ENCODE measurements at places on chromosomes 2 and 18. TPM values are rescaled to one million over a fixed set of nuclear protein-coding genes. Genes with fewer than 3 reads are reported as not detected.

GRCh38 chr2:131475831-131476230, at the start of gene TUBA3D:
Gene TUBA3D (plus strand): TSS chr2:131476119. CDS start chr2:131476200, 81 bp downstream.
- H3K27ac ChIP-seq, result no peak within 1 kb of the TSS
- no peaks in the 10 kb centered on the region for H3K27me3 ChIP-seq
- H3K4me3 ChIP-seq, result no peak within 1 kb of the TSS
- DNase-seq, result no peak
- H3K36me3 ChIP-seq, result no peaks in the 10 kb centered on the region

The XDH gene
- 94.4 TPM for total RNA-seq

DNA sequence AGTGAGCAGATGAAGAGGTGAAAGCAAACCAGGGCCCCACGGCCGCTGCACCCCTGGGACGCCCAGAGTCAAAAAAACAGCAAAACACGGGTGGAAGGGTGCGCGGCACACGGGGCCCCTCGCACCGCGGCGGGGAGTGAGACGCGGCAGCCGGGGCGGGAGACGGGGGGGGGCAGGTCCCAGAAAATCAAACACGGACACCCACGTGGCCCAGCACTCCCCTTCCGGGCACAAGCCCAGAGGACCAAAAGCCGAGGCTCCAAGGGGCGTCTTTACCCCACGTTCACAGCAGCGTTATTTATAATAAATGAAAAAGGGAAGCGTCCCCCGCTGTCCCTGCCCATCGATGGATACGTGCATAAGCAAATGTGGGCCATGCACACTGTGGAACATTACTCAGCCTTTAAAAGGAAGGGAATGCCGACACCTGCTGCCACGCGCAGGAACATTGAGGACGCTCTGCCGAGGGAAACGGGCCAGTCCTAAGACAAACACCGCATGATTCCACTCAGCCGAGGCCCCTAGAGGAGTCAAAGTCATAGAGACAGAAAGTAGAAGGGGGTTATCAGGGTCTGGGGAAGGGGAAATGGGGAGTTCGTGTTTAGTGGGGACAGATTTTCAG, 677 bp upstream of the COPS9 start:
- H3K4me3 ChIP-seq, result peak overlapping the region; percentile 97
- DNase-seq, result peak; percentile 37
- peaks cover 7% of the 10 kb centered on the region for H3K4me1 ChIP-seq
- H3K36me3 ChIP-seq, result no peaks in the 10 kb centered on the region
- H3K27me3 ChIP-seq, result no peaks in the 10 kb centered on the region

GRCh38 chr2:215104226-215104625, 34.2 kb downstream of the ABCA12 start:
- H3K36me3 ChIP-seq, result no peaks in the 10 kb centered on the region
- H3K27ac ChIP-seq, result no peak overlapping the region
- DNase-seq, result no peak
- no peak overlapping the region for H3K4me3 ChIP-seq
- no peaks in the 10 kb centered on the region for H3K4me1 ChIP-seq

DNA sequence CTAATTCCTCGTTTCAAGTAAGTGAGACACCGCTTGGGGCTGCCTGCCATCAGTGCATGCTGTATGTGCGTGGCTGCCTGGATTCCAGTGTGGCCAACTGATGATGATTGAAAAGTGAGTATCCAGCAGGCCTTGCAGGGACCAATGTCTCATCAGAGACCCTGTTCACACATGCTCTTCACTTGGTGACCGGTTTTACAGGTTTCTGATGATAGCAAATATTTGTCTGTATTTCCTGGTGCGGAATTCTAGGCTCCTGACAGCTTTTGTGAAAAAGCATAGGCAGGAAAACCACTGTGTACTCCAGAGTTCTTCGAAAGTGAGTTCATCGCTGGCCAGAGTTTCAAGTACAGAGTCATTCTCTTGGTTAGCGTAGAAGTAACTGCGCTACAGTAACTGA, 13.8 kb upstream of the YWHAQ start:
- no peaks in the 10 kb centered on the region for H3K36me3 ChIP-seq
- no peaks in the 10 kb centered on the region for H3K27me3 ChIP-seq
- no peak overlapping the region for H3K4me3 ChIP-seq
- no peaks in the 10 kb centered on the region for H3K4me1 ChIP-seq
- no peak overlapping the region for H3K27ac ChIP-seq

The HNMT gene
- 21.2 TPM for total RNA-seq

- H3K27ac ChIP-seq, result no peak overlapping the region
- H3K4me1 ChIP-seq, result no peaks in the 10 kb centered on the region
- no peaks in the 10 kb centered on the region for H3K36me3 ChIP-seq
- DNase-seq, result no peak
- H3K4me3 ChIP-seq, result no peak overlapping the region
- no peaks in the 10 kb centered on the region for H3K27me3 ChIP-seq
Measured at GRCh38 chr2:202671317-202672035, 36.7 kb downstream of the FAM117B start.

The TTR gene
- total RNA-seq, result not detected

DNA sequence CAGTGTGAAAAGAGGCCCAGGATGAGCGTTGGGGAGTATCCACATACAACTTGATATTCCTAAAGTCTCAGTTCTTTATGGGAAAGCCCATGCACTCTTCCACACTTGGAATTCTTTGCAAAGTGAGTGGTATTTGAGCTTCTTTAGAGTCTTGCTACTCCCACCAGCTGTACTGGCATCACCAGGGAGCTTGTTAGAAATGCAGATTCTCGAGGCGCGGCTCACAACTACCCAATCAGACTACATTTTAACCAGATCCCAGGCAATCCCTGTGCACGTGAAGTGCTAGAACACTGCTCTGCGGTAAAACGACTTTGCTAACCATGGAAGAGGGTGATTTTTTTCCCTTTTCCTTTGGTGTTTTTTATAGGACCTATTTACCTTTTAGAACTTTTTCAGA, 184.7 kb downstream of the NEDD4L start:
- no peaks in the 10 kb centered on the region for H3K36me3 ChIP-seq
- no peak overlapping the region for H3K4me3 ChIP-seq
- peaks cover 29% of the 10 kb centered on the region for H3K4me1 ChIP-seq
- H3K27me3 ChIP-seq, result no peaks in the 10 kb centered on the region
- no peak for DNase-seq

- peak overlapping the region; percentile 70 for H3K27ac ChIP-seq
- peak overlapping the region; percentile 41 for H3K4me3 ChIP-seq
- no peaks in the 10 kb centered on the region for H3K4me1 ChIP-seq
- no peaks in the 10 kb centered on the region for H3K36me3 ChIP-seq
- no peaks in the 10 kb centered on the region for H3K27me3 ChIP-seq
- DNase-seq, result no peak
Measured at GRCh38 chr2:119435081-119435952, 3.7 kb downstream of the TMEM37 start.

DNA sequence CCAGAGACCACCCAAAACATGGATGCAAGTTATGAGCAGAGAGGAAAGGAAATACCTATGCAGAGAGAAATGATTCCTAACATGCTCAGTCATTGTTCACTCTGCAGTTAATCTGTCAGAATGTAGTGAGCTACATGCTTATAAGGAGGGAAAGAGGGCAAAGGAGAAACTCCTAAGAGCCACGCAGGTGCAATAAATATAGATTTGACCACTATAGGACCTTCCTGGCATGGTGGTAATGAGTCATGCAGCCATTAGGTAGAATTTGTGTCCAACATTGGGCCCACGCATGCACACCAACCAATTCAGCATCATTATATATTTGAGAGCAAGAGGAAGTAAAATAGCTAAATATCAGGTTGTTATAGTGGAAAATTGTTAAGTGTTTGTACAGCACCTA, 699.9 kb downstream of the DSC3 start:
- H3K4me1 ChIP-seq, result no peaks in the 10 kb centered on the region
- DNase-seq, result no peak
- no peak overlapping the region for H3K27ac ChIP-seq
- no peaks in the 10 kb centered on the region for H3K27me3 ChIP-seq
- H3K4me3 ChIP-seq, result no peak overlapping the region

The SLC66A2 gene
- 36.0 TPM for total RNA-seq

DNA sequence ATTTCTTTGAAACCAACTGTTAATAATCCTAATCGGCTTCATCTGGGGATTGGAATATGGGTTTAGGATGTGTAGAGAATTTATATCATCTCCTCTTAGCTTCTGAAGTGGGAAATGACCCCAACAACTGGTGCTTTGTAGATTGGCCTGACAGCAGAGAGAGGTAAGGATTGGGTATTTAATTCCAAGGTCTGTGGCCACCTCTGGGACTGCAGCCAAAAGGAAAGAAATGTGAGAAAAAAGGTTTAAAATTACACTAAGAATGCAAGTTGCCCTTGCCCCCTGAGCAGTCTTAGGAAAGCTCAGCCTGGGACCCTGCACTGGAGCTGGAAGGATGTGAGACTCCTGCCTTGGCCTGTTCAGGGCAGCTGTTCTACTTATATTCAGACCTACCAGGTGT, 157.1 kb downstream of the FTCDNL1 start:
- no peak overlapping the region for H3K4me3 ChIP-seq
- no peak overlapping the region for H3K27ac ChIP-seq
- DNase-seq, result no peak
- no peaks in the 10 kb centered on the region for H3K27me3 ChIP-seq
- H3K36me3 ChIP-seq, result no peaks in the 10 kb centered on the region

The RRM2 gene
- total RNA-seq, result 139 TPM

- no peak overlapping the region for H3K4me3 ChIP-seq
- H3K27me3 ChIP-seq, result no peaks in the 10 kb centered on the region
- H3K27ac ChIP-seq, result no peak overlapping the region
- no peaks in the 10 kb centered on the region for H3K4me1 ChIP-seq
Measured at GRCh38 chr2:157685572-157685971, 56.9 kb upstream of the ACVR1C start.

GRCh38 chr2:96175951-96176350, 30.7 kb upstream of the DUSP2 start:
- no peak overlapping the region for H3K4me3 ChIP-seq
- no peak for DNase-seq
- no peaks in the 10 kb centered on the region for H3K4me1 ChIP-seq
- H3K27ac ChIP-seq, result no peak overlapping the region
- H3K36me3 ChIP-seq, result no peaks in the 10 kb centered on the region

The C2orf15 gene
- not detected for total RNA-seq

The POMC gene
- total RNA-seq, result not detected

GRCh38 chr2:3283206-3283605, 94.4 kb downstream of the EIPR1 start:
- no peak overlapping the region for H3K4me3 ChIP-seq
- H3K4me1 ChIP-seq, result no peaks in the 10 kb centered on the region
- DNase-seq, result peak; percentile 22
- H3K27ac ChIP-seq, result no peak overlapping the region
- H3K27me3 ChIP-seq, result no peaks in the 10 kb centered on the region

The WNT10A gene
- 2.5 TPM for total RNA-seq

The DES gene
- total RNA-seq, result 82.0 TPM

The SCN9A gene
- 7.5 TPM for total RNA-seq

DNA sequence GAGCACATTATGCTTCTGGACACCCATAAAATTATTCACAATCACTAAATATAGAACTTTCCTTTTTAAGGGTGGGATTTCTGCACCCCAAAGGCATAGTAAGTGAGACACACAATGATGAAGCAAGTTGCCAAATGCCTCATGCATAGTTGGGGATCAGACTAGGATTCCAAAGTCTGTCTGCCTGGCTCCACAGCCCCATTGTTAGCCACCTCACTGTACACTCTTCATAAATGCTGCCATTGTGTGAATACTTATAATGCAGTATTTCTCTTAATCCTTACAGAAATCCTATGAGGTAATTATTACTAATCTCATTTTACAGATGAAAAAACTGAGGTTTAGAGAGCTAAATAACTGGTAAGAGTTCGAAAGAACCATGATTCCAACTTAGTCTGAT, 738.6 kb downstream of the ERBB4 start:
- DNase-seq, result no peak
- no peaks in the 10 kb centered on the region for H3K4me1 ChIP-seq
- H3K4me3 ChIP-seq, result no peak overlapping the region
- H3K27me3 ChIP-seq, result no peaks in the 10 kb centered on the region
- H3K36me3 ChIP-seq, result peaks cover 3% of the 10 kb centered on the region

DNA sequence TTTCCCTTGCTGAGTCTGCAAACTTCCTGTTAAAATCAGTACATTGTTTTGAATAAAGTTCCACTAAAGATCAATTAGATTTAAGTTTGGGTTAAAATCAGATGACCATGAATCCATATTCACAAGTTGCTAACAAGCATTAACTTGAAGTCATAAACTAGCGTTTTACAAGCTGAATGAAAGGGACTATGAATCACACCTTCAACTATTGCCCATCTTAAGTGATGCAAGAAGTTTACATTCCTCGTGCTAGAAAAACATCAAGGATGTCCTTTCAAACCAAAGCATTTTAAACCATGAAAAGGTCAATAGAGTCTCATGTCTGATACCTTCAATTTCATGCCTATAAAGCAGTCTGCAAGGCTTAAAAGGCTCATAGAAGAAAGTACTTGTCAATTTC, 257.2 kb upstream of the SYT4 start:
- H3K4me1 ChIP-seq, result no peaks in the 10 kb centered on the region
- no peaks in the 10 kb centered on the region for H3K27me3 ChIP-seq
- no peak for DNase-seq
- H3K36me3 ChIP-seq, result no peaks in the 10 kb centered on the region
- H3K4me3 ChIP-seq, result no peak overlapping the region
- H3K27ac ChIP-seq, result no peak overlapping the region

The PTPRN gene
- not detected for total RNA-seq

- no peaks in the 10 kb centered on the region for H3K4me1 ChIP-seq
- DNase-seq, result peak; percentile 46
- H3K27ac ChIP-seq, result peak within 1 kb of the TSS; percentile 81
- no peaks in the 10 kb centered on the region for H3K27me3 ChIP-seq
- peak within 1 kb of the TSS; percentile 35 for H3K4me3 ChIP-seq
Measured at GRCh38 chr2:27441958-27442919, at the start of gene KRTCAP3. Gene KRTCAP3 (plus strand): TSS chr2:27442381. CDS start chr2:27442413, 32 bp downstream.

DNA sequence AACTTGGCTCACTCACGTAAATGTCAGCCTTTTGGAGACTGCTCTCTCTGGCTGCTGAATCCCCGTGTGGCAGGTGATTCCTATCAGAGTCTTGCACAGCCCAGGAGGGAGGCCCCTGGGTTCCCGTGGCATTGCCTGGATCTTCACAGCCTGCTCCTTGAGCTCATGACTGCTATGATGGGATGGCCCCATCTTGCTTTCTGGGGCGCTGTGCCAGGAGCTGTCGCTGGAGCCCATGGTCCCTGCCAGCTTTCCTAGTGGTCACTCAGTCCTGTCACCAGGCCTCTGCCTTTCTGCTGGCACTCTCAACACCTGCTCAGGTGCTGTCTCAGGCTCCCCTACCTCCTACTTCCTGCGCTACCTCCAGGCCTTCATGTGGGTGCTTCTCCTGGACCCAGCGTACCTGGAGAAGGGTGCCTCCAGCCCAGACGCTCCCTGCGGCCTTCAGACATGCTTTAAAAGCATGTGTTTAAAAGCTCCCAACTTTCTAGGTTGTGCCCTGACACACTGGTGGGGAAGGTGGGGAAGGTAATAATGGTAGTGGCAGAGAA, 110.1 kb downstream of the MCFD2 start:
- H3K27me3 ChIP-seq, result no peaks in the 10 kb centered on the region
- H3K4me3 ChIP-seq, result no peak overlapping the region
- H3K27ac ChIP-seq, result no peak overlapping the region

Measured in Peyer's patch (tissue), 4 donors.